Placental pericyte (primary cell): ENCODE measurements at places on chromosomes 2 and 18. TPM values are rescaled to one million over a fixed set of nuclear protein-coding genes. Genes with fewer than 3 reads are reported as not detected.

The AFF3 gene
- 1.5 and 15.6 TPM in 2 replicates for total RNA-seq

The CDH19 gene
- total RNA-seq, result not detected in 2 replicates

The MYO7B gene
- total RNA-seq, result 0.43 TPM in 1 of 2 replicates, not detected in the other

The DES gene
- total RNA-seq, result 0.29 and 7.2 TPM in 2 replicates
